ENCODE measurements at places on chromosomes 1 and 21.

DNA sequence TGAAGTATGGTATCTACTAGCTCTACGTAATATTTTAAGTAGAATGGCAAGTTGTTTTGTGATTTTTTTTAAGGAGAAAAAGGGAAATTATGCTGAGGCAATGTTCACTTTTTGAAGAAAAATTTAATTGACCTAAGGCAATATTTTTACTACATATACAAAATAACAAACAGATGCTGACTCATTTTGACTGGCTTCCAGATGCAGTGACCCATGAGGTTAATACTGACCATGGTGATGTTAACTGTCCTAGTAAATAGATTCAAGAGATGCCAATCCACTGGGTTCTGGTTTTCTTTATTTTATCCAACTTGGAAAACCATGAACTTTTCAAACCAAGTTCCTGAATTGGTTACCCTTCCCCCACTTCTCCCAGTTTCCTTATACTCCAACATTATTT lies 154.9 kb downstream of the CRB1 start:
- no peak for DNase-seq

DNA sequence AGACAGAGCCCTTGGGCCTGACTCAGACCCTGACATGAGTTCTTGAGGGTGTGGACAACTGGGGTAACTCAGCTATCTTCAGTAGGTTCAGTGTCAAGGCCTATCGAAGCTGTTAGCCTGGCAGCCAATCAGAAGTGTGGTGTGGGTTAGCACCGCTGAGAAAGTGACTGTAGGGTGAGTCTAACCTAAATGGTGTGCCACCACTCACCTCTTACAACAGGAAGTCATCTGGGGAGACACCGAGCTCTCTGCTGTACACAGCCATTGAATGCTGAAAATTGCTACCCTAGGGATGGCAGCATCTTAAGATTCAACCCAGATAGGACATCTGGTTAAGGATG lies 44.6 kb downstream of the RASSF5 start:
- no peak for DNase-seq

DNA sequence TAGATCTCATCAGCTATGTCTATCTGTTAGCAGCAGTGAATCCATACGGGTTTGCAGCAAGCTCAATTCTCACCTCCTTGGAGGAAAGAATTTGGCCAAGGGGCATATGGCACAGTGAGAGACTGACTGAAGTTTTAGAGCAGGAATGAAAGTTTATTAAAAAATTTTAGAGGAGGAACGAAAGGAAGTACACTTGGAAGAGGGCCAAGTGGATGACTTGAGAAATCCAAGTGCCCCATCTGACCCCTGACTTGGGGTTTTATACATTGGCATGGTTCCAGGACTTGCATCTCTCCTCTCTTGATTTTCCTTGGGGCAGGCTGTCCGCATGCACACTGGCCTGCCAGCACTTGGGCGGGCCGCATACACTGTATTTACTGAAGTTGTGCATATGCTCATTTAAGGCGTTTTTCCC lies 9.2 kb upstream of the OSBPL9 start:
- no peak for DNase-seq

DNA sequence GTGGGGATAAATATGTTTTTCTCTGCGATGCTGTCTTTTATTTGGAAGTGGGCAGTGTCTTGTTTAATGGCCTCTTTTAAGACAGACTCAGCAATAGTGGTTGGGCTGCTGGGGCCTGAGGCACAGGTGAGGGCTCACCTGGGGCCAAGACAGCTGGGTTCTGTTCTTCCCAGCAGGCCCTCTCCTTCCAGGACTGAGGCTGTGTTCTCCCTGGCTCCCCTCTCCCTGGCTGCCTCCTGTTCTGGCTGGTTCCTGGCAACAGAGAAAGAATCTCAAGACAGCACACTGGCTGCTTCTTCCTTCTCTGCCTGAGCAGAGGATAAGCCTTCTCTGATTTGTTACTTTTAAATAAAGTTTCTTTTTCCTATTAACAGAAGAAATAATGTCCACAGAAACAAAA lies 7.4 kb upstream of the GRHL3 start:
- DNase-seq, result no peak

GRCh38 chr1:178751046-178751445 lies 26.0 kb downstream of the RALGPS2 start:
- DNase-seq, result no peak

DNA sequence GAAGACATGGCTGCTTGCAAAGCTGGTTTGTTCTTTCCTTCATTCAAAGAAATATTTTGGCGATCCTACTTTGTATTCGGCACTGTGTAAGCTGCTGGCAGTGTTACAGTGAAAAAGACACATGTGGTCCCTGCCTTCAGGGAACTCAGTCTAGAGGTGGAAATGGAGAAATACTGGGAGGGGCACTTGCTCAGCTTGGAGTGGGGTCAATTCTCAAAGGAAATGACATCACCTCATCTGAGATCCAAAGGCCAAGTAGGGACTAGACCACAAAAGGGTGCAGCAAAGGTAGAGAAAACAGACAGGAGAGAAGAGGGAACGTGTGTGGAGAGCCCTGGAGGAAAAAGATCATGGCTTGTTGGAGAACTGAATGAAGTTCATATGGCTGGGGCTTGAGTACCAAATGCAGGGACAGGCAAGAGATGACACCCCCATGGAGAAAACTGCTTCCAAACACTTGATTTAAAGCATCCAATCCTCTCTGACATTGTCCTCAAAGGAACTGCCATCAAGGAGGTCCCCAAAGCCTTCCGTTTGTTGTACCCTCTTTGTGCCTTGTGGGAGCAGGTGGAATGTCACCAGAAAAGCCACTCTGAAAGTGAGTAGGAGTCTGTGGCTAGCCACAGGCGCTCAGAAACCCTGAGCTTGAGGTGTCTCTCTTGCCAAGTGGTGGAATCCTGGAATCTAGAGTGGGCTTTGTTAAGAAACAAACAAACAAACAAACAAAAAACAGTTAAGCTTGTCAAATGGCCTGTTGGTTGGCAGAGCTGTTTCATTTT lies 48.3 kb upstream of the TDRD10 start:
- no peak for DNase-seq

- DNase-seq, result peak; percentile 10
These were observed 20.1 kb downstream of the URB1 start for GRCh38 chr21:32372755-32373154.

DNA sequence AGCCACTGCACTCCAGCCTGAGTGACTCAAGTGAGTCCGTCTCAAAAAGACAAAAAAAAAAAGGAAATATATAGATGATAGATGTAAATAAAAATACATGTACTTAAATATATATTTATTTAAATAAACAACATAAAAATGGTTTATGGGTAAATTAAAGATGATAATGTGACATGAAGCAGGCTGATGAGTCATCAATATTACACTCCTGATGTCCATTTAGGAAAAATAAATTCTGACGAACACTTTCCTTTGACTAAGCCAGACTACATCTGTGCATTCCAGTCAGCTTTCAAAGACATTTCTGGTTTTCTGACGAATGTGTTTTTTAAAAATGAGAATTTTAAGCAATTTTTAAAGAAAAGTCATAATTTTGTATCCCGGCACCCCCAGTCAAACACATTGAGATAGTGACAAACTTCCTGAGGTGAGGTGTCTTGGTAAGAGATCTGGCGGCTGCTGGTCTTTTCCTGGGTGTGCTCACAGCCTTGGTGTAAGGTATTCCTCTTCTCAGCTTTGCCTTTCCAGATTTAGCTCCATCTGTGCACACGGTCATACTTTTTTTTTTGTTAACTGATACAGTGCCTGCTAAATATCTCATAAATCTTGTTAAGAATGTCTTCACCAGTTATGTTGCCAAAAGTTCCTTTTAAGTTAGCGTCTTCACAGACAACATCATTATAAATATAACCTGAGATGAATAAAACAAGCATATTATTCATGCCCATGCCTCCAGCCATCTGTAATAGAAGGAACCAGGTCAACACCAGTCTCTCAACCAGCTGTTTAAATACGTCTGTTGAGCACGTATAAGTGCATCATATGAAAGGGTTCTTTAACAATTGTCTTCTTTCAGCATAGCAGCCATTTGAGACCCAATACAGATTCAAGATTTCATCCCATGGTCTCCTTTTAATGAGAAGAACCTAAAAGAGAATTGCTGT lies 214.5 kb upstream of the PLD5 start:
- DNase-seq, result no peak

DNA sequence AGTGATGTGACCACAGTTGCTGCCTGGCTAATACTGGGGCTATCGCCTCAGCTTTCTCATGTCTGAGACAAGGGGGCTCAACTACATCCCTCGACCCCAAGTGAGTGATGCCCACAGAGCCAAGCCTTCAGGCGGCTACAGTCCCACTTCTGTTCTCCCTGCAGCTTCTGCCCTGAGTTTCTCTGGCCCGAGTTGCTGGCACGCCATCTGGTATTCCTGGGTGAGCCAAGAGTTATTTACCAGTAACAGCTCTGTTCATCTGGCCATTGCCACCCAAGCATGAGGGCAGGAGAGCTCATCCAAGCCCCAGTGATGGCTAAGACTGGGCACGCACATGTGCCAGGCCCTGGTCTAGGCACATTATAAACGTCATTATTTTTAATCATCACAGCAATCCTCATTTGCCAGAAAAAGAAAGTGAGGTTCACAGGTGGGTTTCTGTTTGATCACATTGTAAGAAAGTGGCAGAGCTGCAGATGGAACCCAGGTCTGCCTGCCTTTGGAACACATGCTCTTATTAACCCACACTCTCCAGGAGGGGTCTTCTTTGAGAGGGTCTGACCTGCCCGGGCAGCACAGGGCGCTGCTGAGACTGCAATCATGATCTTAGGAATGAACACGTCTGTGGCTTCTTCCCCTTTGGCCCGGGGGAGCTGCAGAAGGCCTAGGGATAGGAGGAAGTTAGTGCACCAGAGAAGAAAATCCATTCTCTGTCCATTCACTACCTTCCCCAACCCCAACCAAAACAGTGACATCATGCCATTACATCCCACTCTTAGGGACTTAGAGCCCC lies 27.5 kb downstream of the KCND3 start:
- no peak for DNase-seq

GRCh38 chr21:29318354-29318753 lies 19.6 kb downstream of the BACH1 start:
- DNase-seq, result peak; percentile 11

GRCh38 chr1:180917306-180918065 lies 4.8 kb downstream of the KIAA1614 start:
- no peak for DNase-seq

GRCh38 chr1:174274452-174274851 lies 115.1 kb downstream of the RABGAP1L start:
- no peak for DNase-seq

DNA sequence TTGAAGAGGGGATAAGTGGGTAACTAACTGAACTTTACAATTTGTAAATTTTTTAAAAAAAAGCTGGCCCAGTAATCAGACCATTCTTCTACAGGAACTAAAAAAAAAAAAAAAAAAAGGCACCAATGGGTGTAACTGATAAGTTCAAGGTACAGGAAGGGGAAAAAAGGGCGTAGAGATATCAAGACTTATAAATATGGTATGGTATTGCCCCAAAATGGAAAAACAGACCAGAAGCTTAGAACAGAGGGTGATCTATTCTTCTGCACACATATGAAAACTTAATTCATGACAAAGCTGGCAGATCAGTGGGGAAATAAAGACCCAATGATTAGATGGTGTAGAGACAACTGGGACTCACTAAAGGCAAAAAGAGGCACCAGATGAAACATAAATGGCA lies 58.9 kb downstream of the LHX4 start:
- no peak for DNase-seq

GRCh38 chr1:33030575-33030974 lies 6.1 kb downstream of the AK2 start:
- no peak for DNase-seq

GRCh38 chr1:221933814-221934213 lies 191.9 kb upstream of the DUSP10 start:
- no peak for DNase-seq

DNA sequence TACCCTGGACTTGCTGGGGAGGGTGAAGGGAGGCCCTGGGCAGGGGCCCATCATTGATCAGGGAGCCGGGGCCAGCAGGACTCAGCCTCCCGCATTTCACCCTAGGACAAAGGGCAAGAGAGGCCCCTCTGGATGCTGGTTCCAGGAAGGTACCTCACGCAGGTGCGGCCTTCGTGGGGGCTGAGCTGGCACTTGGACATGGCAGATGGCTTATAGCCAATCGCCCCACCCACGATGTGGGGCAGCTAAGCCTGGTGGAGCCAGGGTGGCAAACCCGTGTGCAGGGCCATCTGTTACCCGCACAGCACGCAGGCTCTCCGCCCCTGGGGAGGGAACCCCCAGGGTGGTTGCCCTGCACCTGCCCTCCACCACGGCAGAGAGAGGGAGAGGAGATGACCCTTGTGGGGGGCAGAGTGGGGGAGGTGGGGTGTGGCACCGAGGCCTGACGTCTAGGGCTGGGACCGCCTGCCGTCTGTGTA lies 2.5 kb downstream of the TFF3 start:
- DNase-seq, result peak; percentile 80

- DNase-seq, result peak; percentile 50
These were observed 7.9 kb upstream of the UMODL1 start for GRCh38 chr21:42063191-42063570.

- DNase-seq, result no peak
These were observed 1.1 kb downstream of the KCNH1 start for GRCh38 chr1:211132721-211133392.

DNA sequence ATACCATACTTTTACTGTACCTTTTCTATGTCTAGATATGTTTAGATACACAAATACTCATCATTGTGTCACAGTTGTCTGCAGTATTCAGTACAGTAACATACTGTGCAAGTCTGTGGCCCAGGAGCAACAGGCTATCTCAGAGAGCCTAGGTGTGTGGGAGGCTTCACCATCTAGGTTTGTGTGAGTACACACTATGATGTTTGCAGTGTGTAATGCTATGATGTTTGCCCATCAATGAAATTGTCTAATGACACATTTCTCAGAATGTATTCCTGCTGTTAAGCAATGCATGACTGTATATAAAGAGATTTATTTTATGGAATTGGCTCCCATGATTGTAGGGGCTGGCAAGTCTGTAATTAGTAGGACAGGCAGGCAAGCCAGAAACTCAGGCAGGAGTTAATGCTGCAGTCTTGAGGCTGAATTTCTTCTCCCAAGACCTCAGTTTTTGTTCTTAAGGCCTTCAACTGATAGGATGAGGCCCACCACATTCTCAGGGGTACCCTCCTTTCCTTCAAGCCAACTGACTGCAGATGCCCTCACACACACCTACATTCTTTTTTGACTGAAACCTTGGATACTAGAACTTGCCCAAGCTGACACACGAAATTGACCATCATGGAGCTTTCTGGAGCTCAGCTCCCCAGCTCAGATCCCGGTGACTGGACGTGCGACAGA lies 7.7 kb upstream of the AGTRAP start:
- no peak for DNase-seq
